ENCODE measurements at places on chromosomes 11 and 22.
A peak's percentile ranks its signal among the peaks of the same experiment; 100 is the strongest.

- no peak for DNase-seq
Measured at GRCh38 chr11:29328961-29329441, 687.8 kb downstream of the KCNA4 start.

DNA sequence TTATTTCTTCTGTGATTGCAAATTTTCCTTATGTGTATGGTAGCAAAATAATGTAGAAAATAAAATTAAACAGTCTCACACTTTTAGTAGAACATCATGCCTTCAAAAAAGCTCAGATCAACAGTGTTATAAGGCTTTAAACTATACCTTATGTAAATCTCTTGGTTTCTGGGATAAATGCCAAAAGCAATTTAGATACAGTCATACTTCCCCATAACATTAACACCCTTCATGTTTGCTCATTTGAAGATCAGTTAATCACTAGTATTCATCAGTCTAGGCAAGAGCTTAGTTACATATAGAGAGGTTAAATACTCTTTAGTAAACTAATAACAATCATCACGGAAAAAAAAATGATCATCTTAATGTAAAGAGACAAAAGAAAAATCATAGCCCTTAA, 421.8 kb upstream of the ANO3 start:
- no peak for DNase-seq

- peak; percentile 60 for DNase-seq
Measured at GRCh38 chr11:63866211-63866610, 27.3 kb downstream of the MARK2 start.

GRCh38 chr11:106021181-106021966, 666 bp downstream of the MSANTD4 start:
- no peak for DNase-seq

DNA sequence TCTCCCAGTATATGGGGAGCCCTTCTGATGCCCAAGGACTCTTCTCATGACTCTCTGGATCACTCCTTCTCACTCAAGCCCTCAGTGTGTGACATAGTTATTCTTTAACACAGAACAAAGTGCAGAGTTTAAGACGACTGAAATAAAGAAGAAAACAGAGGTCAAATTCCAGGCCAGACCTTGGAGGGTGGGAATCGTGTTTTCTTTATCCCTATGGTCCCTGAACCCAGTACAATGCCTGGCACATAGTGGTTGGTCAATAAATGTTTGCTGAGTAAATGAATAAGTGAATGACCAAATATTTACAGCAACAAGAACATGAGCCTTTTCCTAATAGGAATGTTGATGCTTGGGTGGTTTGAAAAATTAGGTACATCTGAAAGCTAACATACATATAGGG, 28.8 kb downstream of the VSTM5 start:
- DNase-seq, result no peak

DNA sequence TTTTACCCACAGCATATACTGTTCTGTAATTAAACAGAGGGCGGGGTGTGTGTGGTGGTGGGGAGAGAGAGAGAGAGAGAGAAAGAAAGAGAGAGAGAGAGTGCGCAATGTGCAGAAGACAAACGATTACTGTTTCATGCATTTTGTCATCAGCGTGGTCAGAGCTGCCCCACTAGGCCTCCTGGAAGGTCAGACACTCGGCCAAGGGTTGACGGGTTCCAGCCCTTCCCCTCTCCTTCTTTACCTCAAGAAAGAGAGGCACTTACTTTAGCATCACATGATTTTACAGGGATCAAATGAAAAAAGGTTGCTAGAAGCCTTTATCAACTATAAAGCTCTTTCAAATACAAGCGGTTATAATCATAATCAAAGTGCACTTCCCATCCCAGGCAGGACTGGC, 269.2 kb upstream of the SORL1-AS1 start:
- DNase-seq, result no peak

- no peak for DNase-seq
Measured at GRCh38 chr11:44776551-44777208, 49.9 kb downstream of the TSPAN18 start.

DNA sequence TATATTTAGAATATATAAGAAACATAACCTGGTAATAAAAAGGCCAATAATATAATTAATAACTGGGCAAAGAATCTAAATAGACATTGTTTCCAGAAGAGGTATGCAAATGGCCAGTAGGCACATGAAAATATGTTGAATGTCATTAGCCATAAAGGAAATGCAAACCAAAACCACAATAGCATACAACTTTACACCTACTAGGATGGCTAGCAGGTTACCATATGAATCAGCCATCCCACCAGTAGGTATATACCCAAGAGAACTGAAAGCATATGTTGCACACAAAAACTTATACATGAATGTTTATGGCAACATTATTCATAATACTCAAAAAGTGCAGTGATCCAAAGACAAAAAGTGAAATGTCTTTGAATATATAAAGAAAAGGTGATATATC, 2.7 kb upstream of the OR2D2 start:
- no peak for DNase-seq

GRCh38 chr11:12792590-12792989, 118.4 kb downstream of the TEAD1 start:
- DNase-seq, result no peak

- DNase-seq, result peak; percentile 54
Measured at GRCh38 chr22:20429254-20430100, 8.1 kb downstream of the SCARF2 start.

DNA sequence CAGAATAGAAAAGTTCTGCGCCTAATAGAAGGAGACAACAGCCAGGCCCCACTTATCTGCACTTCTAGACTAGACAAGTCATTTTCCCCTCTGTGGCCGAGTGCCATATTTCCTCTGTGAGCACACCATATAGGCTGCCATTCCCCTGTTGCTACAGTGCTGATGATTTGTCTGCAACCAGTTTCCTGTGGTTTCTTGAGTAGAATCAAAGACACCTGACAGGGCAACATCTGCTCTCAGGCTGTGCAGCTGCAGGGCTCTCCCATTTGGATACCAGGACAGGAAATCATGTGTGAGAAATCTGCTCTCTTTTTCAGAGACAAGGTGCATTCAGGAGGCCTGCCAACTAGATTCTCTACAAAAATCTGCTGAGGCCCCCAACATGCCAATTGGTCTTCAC, 879.3 kb downstream of the DLG2 start:
- no peak for DNase-seq

- no peak for DNase-seq
Measured at GRCh38 chr22:43183496-43184277, 3.2 kb downstream of the TTLL12 start.

DNA sequence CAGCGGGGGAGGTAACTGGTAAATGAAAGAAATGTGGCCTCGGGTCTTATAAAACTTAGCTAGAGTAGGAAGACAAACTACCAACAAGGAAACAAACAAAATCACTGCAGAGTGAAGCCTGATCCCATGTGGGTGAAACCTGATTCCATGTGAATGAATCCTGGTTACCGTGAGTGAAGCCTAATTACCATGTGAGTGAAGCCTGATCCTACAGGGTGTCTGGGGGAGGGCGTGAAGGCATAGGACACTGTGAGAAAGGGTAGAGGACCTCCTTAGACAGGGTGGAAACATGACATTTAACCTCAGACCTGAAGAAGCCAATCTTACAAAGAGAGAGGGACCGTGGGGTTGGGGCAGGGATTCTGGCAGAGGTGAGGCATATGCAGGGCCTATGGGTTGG, 106.2 kb upstream of the USP47 start:
- no peak for DNase-seq

GRCh38 chr11:77529685-77530084, 55.8 kb upstream of the PAK1 start:
- no peak for DNase-seq

- DNase-seq, result no peak
Measured at GRCh38 chr11:23205156-23205871, 345.0 kb upstream of the CCDC179 start.

- no peak for DNase-seq
Measured at GRCh38 chr22:29885610-29886009, 2.6 kb downstream of the MTMR3 start.

- DNase-seq, result no peak
Measured at GRCh38 chr11:131391176-131391575, 20.8 kb downstream of the NTM start.

DNA sequence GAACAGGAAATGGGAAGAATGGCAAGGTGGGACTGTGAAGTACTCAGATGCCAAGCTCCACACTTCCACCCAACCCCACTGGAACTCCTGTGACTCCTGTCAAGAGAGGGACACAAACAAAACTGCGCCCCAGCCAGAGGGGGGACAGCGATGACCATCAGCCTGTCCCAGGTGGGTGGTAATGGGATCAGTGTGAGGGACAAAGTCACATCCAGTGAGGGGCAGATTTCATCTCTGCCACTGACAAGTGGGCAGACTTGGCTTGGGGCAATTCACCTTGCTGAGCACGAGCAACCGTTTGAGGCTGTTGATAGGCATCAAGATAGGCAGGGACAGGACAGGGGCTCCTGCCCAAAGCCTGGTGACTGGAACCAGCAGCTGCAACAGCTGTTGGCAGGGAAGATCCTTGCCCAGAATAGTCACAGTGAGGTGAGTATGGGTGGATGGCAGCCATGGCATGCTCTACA, 105.4 kb upstream of the PITPNB start:
- DNase-seq, result no peak

- no peak for DNase-seq
Measured at GRCh38 chr11:99695106-99695505, 674.4 kb downstream of the CNTN5 start.

- DNase-seq, result no peak
Measured at GRCh38 chr22:41028841-41029240, 63.6 kb upstream of the EP300 start.
